Fibroblast of skin of left biceps (primary cell): ENCODE measurements at places on chromosomes 1 and 21.

GRCh38 chr1:30191154-30191702 is 532.2 kb downstream of the MATN1 start:
- peak; percentile 22 for DNase-seq

DNA sequence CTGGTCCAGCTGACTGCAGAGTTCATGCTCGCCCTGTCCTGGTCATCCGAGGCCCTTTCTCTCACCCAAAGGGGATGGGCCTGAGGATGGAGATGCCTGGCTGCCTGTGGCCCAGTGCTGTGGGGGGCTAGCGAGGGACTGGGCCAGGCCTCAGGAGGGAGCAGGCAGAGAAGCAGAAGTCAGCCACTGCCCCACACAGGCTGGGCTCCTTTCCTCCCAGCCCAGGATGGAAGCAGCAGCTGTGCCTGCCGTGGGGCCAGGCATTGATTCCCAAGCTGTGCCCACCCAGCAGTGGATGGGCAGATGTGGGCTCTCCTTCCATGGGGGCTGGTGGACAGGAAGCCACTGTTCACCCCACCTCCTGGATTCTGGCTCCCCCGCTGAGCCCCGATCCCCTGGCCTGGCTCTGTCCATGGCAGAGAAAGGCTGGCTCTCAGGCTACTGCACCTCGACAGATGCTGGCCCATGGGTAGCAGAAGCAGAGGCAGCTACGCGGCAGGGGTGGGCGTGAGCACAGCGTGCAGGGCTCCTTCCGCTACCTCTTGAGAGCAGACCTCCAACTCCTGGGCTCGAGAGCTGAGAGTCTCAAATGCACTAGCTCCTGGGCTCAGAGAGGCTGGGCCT is 24.6 kb downstream of the RUNX3 start:
- DNase-seq: no peak

DNA sequence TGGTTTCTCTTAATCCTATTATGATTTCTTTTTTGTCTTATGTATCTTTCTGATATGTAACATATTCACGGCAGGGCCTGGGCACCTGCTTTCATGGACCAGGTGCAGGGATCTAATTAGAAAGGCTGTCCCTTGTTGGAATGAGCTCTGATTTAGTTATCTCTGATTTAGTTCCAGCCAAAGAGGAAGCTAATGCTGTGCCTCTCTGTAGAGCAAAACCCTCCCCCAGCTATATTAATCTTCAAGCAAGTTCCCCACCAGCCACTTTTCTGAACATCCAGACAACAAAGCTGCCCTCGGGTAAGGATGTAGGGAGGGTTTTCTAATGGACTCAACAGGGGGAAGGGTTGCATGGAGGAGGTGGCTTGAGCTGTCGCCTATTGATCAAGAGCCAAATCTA is 6.1 kb downstream of the TSACC start:
- no peak for DNase-seq

DNA sequence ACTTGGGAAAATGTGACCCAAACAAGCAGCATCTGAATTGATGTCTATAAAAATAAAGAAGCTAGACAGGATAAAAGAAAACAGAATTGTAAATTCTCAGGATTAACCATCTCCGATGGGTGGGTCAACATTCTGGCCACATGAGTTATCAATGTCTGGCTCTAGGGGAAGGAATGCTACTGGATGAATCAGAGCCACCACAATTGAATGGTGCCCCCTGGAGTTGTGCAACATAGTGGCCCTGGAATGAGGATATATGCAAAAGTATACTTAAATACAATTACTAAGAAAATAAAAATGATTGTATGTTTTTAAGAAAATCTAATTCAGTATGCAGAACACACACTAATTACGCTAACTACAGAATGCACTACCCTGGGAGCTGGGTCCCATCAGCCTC is 185.6 kb downstream of the TGFBR3 start:
- DNase-seq: peak; percentile 55

DNA sequence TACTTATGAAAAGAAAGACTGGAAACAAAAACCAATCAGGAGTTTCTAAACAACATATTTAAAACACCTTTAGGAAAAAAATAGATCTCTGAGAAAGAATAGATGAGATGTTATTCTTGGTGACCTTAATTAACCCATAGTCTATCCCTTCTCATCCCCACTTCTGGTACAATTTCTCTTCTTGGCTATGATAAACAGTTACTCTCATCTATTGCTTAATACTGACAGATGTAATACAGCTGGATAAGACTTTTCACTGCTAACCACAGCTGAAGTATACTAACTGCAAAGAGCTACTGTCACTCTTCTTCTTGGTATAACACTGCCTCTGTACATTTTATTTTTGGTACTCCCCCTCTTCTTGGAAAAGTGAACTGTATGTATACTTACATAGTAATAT is 15.2 kb downstream of the EXTL2 start:
- DNase-seq: no peak

GRCh38 chr1:226658546-226659125 is 80.4 kb downstream of the ITPKB start:
- DNase-seq: no peak

- DNase-seq: peak; percentile 69
Observed at GRCh38 chr1:93779540-93780165, 98.0 kb upstream of the BCAR3 start.

DNA sequence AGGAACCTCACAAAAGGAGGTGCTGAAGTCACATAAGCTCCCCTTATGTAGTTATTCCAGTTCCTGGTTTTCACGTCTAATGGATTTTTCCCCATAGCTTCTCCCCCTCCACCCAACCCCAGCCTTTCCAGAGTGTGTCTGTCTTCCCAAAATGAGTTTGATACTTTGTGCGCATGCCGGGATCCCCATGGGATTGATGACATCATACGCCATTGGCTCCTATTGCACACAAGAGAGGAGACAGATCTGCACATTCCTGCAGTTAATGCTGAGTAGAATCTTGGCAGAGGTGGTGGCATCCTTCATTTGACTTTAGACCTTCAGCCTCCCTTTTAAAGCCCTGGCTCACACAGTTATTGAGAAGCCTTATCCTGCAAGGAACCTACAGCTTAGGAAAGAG is 71.4 kb downstream of the DDR2 start:
- no peak for DNase-seq

- DNase-seq: no peak
Observed at GRCh38 chr1:11330411-11330810, 57.4 kb downstream of the UBIAD1 start.

DNA sequence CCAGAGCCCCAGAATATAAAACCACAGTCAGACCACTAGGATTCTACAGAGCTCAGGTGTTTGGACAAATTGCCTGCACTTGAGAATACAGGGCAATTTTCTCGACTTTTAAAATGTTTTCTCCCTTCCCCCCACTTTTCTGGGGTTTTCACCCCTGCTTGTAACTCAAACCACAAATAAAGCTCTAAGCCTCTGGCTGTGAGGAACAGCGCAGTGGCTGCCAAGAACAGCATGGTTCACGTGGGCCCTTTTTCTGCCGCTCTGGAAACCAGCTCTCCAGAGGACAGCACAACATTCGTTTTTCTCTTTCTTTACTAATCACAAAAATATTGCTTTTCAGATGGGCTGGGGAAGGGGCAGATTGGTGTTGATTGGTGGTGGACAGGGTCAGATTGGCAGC is 102.2 kb upstream of the JUN start:
- no peak for DNase-seq

DNA sequence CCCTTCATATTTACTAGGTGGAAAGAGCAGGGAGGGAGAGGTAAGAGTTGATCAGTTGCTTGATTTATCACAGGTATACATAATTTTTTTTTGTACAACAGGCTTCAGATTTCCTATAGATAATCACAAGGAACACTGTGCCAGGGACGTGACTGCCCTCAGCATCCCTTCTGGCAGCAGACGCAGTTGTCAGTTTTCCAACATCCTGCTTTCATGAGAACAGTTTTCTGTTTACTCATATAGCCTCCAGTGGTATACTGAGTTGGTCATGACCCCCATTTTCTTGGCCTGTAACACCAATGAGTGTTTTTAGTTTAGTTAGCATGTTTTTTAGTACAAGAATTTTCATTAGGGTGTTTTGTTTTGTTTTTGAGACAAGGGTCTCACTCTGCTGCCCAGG is 37.9 kb upstream of the PTPRF start:
- DNase-seq: no peak

GRCh38 chr1:53577761-53578100 is 118.5 kb downstream of the DMRTB1 start:
- no peak for DNase-seq
